ENCODE measurements at places on chromosomes 6 and 20. TPM values are rescaled to one million over a fixed set of nuclear protein-coding genes. Genes with fewer than 3 reads are reported as not detected.

Gene ULBP3
- 0.69 TPM for total RNA-seq

Gene F13A1
- total RNA-seq = 2.0 TPM

Gene DEFB132
- not detected for total RNA-seq

Gene CPXM1
- 1.9 TPM for total RNA-seq

Gene PARD6B
- 6.0 TPM for total RNA-seq

Gene EEF1A2
- total RNA-seq = 2.2 TPM

Gene BPIFB2
- not detected for total RNA-seq

Gene NOTCH4
- 10.3 TPM for total RNA-seq

Gene TOP1
- total RNA-seq = 45.9 TPM

Gene ASIP
- total RNA-seq = not detected

Gene MAP3K5
- 34.1 TPM for total RNA-seq

Gene SLC22A2
- not detected for total RNA-seq

Gene ZSCAN9
- 32.0 TPM for total RNA-seq

Gene FERMT1
- total RNA-seq = not detected

Gene RAB32
- not detected for total RNA-seq

Gene ZFP57
- total RNA-seq = 5.0 TPM

Gene UBE2J1
- total RNA-seq = 31.1 TPM

Gene TUBB2A
- total RNA-seq = 4.2 TPM

Gene KCNK17
- not detected for total RNA-seq

Gene SLC24A3
- not detected for total RNA-seq

Gene PDYN
- total RNA-seq = not detected

Gene TDRD6
- not detected for total RNA-seq

Gene FKBP1C
- total RNA-seq = not detected

Gene GRM4
- not detected for total RNA-seq

Gene LHFPL5
- not detected for total RNA-seq

Gene PRDM1
- total RNA-seq = 6.9 TPM

Gene MAK
- total RNA-seq = not detected

Gene ZNF334
- 0.07 TPM for total RNA-seq

Gene SLC4A11
- total RNA-seq = 2.7 TPM

Gene FRMD1
- not detected for total RNA-seq

Gene SLC17A9
- total RNA-seq = 44.6 TPM

Gene TSHZ2
- total RNA-seq = 7.7 TPM
